ENCODE measurements at places on chromosomes 7 and 10. TPM values are rescaled to one million over a fixed set of nuclear protein-coding genes. Genes with fewer than 3 reads are reported as not detected.

C10orf53 gene
- not detected for total RNA-seq

PTF1A gene
- total RNA-seq: not detected

GRCh38 chr7:78769481-78770101 lies 683.9 kb downstream of the MAGI2 start:
- no peak overlapping the region for H3K4me3 ChIP-seq
- DNase-seq: no peak
- H3K27ac ChIP-seq: no peak overlapping the region
- peaks cover 8% of the 10 kb centered on the region for H3K27me3 ChIP-seq
- no peaks in the 10 kb centered on the region for H3K36me3 ChIP-seq
- no peaks in the 10 kb centered on the region for H3K4me1 ChIP-seq

DNA sequence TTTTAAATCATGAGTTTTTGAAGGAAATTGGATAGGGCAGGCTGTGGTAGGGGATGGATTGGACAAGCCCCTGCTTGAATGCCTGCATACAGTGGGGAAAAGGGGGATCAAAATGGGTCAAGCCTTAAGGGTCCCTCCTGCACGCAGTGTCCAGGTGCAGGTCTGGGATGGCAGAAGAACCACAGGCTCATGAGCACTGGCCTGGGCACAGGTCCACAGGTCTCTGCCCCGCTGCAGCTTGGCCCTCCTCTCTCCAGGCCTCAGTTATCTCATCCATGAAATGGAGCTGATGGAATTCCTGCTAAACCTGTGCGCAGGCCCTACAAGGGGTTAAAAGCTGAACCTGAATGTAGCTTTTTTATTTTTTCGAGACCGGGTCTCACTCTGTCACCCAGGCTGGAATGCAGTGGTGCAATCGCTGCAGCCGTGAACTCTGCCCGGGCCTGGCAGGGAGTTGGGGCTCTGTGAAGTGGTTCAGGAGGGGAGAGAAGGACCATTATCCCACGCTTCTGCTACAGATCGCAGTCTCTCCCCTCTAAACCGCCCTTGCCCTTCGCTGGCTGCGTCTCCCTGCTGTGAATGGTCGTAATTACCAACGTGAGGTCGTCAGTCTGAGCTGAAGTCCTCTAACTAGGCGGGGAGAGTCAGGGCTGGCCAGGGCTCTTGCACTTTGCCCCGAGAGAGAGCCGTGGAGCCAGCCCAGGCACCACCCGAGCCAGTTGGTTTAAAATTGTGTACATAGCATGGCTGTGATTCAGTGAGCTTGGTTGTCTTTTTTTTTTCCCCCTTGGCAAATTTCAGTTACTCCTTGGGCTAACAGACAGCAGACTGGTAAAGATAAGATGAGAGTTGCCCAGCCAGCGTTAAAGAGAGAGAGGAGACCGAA lies 77.5 kb upstream of the GTF2I start:
- H3K36me3 ChIP-seq: no peaks in the 10 kb centered on the region
- no peak overlapping the region for H3K4me3 ChIP-seq
- no peak overlapping the region for H3K27ac ChIP-seq
- H3K4me1 ChIP-seq: no peaks in the 10 kb centered on the region

- peaks cover 32% of the 10 kb centered on the region for H3K27me3 ChIP-seq
- DNase-seq: no peak
- H3K27ac ChIP-seq: no peak overlapping the region
- no peak overlapping the region for H3K4me3 ChIP-seq
Observed at GRCh38 chr10:25175527-25176420, 973 bp downstream of the GPR158 start.

- DNase-seq: no peak
- H3K4me1 ChIP-seq: no peaks in the 10 kb centered on the region
- no peaks in the 10 kb centered on the region for H3K27me3 ChIP-seq
- no peak overlapping the region for H3K4me3 ChIP-seq
- H3K27ac ChIP-seq: no peak overlapping the region
Observed at GRCh38 chr7:19972876-19973275, 199.5 kb upstream of the TMEM196 start.

DNA sequence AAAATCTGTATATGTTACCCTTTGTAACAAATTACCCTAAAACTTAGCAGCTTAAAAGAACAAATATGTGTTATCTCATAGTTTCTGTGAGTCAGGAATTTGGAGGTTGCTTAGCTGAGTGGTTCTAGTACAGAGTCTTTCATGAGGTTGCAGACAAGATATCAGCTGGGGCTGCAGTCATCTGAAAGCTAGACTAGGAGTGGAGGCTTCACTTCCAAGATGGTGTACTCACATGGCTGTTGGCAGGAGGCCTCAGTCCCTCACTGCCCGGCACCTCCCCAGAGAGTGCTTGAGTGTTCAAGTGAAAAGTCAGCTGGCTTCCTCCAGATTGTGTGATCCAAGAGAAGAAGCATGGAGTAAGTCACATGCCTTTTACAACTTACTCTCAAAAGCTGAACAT lies 16.9 kb upstream of the GGCT start:
- H3K27ac ChIP-seq: no peak overlapping the region
- H3K36me3 ChIP-seq: no peaks in the 10 kb centered on the region
- no peak overlapping the region for H3K4me3 ChIP-seq
- peaks cover 6% of the 10 kb centered on the region for H3K4me1 ChIP-seq

DNA sequence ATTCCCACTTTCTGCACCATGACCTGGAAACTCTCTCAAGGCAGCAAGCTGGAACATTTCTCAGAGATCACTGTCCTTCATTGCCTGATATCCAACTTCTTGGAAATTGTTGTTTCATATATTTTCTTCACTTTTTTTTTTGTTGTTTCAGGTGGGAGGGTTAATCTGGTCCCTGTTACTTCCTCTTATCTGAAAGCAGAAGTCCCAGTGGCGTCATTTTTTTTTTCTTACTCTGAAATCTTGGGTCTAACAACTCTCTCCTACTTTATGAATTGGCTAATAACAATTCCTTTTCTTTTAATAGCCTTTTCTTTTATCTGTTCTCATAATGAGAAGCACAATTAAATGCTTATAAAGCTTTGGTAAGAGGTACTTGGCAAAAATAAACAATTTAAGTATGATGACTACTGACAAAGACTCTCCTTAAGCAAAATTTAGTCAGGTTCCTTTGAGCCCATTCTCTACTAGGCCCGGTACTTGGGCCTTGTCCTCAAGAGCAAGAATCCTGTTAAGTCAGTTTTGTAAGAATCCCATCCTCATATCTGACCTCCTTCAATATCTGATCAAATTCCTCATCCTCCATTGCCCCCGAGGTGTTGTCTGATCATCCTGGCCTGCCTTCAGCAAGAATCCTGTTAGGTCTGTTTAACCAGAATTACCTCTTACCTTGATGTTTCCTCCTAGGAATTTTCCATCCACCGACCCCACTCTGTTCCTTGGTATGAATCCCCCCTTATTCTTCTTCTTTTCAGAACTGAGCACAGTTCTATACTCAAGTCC lies 11.5 kb upstream of the CC2D2B start:
- no peak overlapping the region for H3K27ac ChIP-seq
- H3K4me1 ChIP-seq: no peaks in the 10 kb centered on the region
- H3K36me3 ChIP-seq: peaks cover 44% of the 10 kb centered on the region
- no peak for DNase-seq

- H3K4me3 ChIP-seq: no peak overlapping the region
- H3K36me3 ChIP-seq: no peaks in the 10 kb centered on the region
- H3K27ac ChIP-seq: no peak overlapping the region
- no peaks in the 10 kb centered on the region for H3K4me1 ChIP-seq
Observed at GRCh38 chr10:117094856-117095255, 43.2 kb downstream of the VAX1 start.

DNA sequence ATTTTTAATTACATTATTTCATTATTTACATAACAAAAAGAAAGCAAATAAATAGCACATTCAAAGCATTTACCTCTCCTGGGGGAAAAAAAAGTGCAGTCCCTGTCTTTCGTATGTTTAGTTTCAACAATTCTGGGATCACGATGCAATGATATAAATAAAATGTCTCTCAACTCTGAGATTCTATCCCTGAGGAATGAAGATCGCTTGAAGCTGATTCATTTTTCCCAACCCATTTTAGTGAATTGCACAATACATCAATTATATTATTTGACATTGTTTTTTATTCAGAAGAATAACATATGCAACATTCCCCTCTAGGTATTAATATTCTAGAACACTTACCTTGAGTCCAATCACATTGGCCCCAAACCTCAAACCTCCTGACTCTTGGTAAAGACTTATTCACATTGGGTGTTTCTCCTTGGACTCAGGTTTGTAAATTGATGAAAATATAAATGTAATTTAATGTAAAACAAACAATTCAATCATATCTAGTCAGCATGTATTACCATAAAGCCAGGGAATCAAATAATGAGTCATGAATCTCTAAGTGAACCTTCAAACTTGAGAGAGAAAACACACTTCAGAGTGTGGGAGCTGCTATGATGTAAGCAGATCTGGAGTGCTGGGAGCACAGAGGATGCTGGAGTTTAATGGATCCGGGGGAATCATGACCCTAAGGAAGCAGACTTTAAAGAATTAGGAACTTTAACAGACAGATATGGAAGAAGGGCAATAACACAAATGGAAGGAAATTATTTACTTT lies 5.3 kb upstream of the SCIN start:
- no peak overlapping the region for H3K27ac ChIP-seq
- DNase-seq: no peak
- H3K36me3 ChIP-seq: no peaks in the 10 kb centered on the region
- no peak overlapping the region for H3K4me3 ChIP-seq
- peaks cover 15% of the 10 kb centered on the region for H3K4me1 ChIP-seq
- peaks cover 18% of the 10 kb centered on the region for H3K27me3 ChIP-seq

DNA sequence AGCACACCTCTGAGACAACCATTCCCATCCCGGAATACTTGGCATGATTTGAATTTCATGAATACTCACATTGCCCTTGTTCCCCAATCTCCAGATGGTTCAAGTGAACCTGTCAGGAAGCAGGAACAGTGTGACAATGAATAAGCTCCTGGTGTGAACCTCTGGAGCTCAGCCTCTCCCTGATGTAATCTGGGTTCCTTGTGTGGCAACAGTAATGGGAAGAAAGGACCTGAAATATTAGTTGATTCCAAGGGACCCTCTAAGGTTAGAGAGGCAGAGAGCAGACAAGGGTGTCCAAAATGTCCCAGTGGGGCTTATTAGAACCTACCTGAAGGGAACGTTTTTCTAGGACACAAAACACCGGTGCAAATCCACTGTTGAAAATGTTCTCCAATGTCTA lies 8.5 kb downstream of the OR2A7 start:
- peak; percentile 54 for DNase-seq
- no peaks in the 10 kb centered on the region for H3K27me3 ChIP-seq
- H3K36me3 ChIP-seq: no peaks in the 10 kb centered on the region
- H3K27ac ChIP-seq: no peak overlapping the region
- H3K4me1 ChIP-seq: no peaks in the 10 kb centered on the region
- H3K4me3 ChIP-seq: no peak overlapping the region

- H3K36me3 ChIP-seq: no peaks in the 10 kb centered on the region
- H3K4me1 ChIP-seq: peaks cover 4% of the 10 kb centered on the region
- H3K4me3 ChIP-seq: no peak overlapping the region
Observed at GRCh38 chr10:33657154-33657908, 322.9 kb upstream of the NRP1 start.

DNA sequence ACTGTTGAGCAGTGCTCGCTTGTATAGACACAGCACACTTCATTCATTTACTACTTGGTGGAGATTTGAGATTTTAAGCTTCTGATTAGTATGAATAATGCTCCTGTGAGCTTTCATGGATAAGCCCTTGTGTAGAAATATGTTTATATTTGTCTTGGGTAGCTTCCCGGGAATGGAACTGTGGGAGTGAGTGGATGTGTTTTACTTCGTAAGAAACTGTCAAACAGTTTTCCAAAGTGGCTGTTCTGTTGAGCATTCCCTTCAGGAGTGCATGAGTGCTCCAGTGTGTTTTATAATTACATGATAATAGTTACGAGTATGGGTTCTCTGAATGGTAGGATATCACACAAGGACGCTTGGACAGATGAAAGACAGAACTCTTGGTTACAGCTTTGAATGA lies 49.4 kb downstream of the VWC2 start:
- H3K4me1 ChIP-seq: no peaks in the 10 kb centered on the region
- H3K27ac ChIP-seq: no peak overlapping the region
- peaks cover 3% of the 10 kb centered on the region for H3K27me3 ChIP-seq
- DNase-seq: no peak
- H3K36me3 ChIP-seq: no peaks in the 10 kb centered on the region

- no peak overlapping the region for H3K4me3 ChIP-seq
- no peak overlapping the region for H3K27ac ChIP-seq
- H3K36me3 ChIP-seq: no peaks in the 10 kb centered on the region
- no peak for DNase-seq
Observed at GRCh38 chr10:25952857-25953256, 18.8 kb downstream of the MYO3A start.

DNA sequence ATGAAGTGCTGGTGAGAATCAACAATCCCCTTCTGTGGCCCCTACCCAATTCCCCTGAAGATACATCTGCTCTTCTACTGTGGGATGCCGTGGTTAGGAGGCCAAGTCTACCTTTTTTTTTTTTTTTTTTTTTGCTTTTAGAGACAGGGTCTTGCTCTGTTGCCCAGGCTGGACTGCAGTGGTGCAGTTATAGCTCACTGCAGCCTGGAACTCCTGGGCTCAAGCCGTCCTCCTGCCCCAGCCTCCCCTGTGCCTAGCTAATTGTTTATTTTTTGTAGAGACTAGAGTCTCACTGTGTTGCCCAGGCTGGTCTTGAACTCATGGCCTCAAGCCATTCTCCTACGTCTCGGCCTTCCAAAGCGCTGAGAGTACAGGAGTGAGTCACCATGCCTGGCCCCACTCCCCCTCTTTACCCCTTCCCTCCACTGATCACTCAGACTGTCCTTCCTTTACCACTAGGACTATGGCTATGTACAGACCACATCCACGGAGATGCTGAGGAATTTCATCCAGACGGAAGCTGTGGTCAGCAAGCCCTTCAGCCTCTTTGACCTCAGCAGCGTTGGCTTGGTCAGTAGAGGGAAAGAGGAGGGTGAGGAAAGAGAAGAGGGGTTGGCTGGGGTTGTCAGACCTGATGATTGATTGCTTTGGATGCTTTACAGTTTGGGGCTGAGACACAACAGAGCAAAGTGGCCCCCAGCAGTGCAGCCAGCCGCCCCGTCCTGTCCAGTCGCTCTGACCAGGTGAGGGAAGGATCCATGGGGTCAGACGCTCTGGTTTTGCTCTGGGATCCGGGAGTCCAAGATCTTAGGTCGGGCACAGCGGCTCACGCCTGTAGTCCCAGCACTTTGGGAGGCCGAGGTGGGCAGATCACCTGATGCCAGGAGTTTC lies 1.8 kb downstream of the AP4M1 start:
- DNase-seq: no peak
- H3K36me3 ChIP-seq: peaks cover 43% of the 10 kb centered on the region
- no peak overlapping the region for H3K27ac ChIP-seq
- H3K4me3 ChIP-seq: peak overlapping the region; percentile 94
- H3K27me3 ChIP-seq: no peaks in the 10 kb centered on the region
- H3K4me1 ChIP-seq: peaks cover 25% of the 10 kb centered on the region

DNA sequence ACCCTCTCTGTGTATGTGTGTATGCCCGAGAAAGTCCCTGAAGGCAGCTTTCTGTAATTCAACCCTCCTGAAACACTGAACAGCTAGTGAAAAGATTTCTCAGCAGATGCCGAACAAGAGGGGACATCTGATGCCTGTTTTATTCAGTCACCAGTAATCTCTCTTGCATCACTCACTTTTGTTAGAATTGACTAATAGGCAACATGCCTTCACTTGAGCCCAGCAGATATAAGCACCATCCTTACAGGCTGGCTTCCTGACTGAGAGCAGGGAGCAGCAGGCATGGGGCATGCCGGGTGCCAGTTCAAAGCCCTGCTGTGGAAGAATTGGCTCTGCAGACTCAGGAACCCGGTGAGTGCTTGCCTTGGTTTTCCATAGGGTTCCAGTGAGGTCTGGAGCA lies at the start of gene ABCA13:
ABCA13 (plus strand) TSS at position 257 of the 400 bp plus-strand sequence; CDS start at position 283, 26 bp downstream.
- H3K27me3 ChIP-seq: peaks cover 24% of the 10 kb centered on the region
- H3K36me3 ChIP-seq: no peaks in the 10 kb centered on the region
- H3K4me1 ChIP-seq: no peaks in the 10 kb centered on the region
- no peak within 1 kb of the TSS for H3K4me3 ChIP-seq
- no peak within 1 kb of the TSS for H3K27ac ChIP-seq
- DNase-seq: no peak

GRCh38 chr10:27911539-27911938 lies 87.3 kb downstream of the ODAD2 start:
- no peaks in the 10 kb centered on the region for H3K4me1 ChIP-seq
- no peaks in the 10 kb centered on the region for H3K36me3 ChIP-seq
- H3K4me3 ChIP-seq: no peak overlapping the region
- no peak for DNase-seq
